ENCODE measurements at places on chromosomes 4 and X. TPM values are rescaled to one million over a fixed set of nuclear protein-coding genes. Genes with fewer than 3 reads are reported as not detected.

SRPX2 gene
- total RNA-seq = not detected

SORCS2 gene
- total RNA-seq = 0.10 TPM

PLP1 gene
- not detected for total RNA-seq

PPP1R2C gene
- total RNA-seq = 6.0 TPM

LRPAP1 gene
- total RNA-seq = 82.9 TPM

GPR82 gene
- total RNA-seq = under 0.01 TPM

SLC9A7 gene
- 12.5 TPM for total RNA-seq

SLC9B1 gene
- 3.4 TPM for total RNA-seq

ZFP42 gene
- total RNA-seq = not detected

KCNE5 gene
- total RNA-seq = not detected

RTL3 gene
- total RNA-seq = not detected

GLOD5 gene
- total RNA-seq = not detected

DOK7 gene
- total RNA-seq = 0.63 TPM

PPEF2 gene
- 0.63 TPM for total RNA-seq

PASD1 gene
- not detected for total RNA-seq

SLC4A4 gene
- total RNA-seq = 1.3 TPM

TMPRSS11A gene
- total RNA-seq = not detected

KDR gene
- total RNA-seq = not detected

FGF5 gene
- not detected for total RNA-seq

WDR1 gene
- total RNA-seq = 135 TPM

PARM1 gene
- total RNA-seq = 1.0 TPM

TACR3 gene
- not detected for total RNA-seq
